ENCODE measurements at places on chromosomes 5 and 9.

DNA sequence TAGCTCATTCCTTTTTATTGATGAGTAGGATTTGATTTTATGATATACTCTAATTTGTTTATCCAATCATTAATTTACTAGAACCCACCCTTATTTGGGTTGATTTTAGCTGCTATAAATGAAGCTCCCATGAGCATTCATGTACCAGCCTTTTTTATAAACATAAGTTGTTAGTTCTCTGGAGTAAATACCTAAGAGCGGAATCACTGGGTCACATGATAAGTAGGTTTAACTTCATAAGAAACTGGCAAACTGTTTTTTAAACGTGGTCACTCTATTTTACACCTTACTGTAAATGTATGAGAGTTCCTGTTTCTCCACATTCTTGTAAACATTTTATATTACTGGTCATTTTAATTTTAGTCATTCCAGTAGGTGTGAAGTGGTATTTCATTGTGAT, 364.6 kb downstream of the NPR3 start:
- DNase-seq = no peak

- DNase-seq = no peak
These were observed 244.6 kb downstream of the DMRT2 start for GRCh38 chr9:1294641-1295258.

DNA sequence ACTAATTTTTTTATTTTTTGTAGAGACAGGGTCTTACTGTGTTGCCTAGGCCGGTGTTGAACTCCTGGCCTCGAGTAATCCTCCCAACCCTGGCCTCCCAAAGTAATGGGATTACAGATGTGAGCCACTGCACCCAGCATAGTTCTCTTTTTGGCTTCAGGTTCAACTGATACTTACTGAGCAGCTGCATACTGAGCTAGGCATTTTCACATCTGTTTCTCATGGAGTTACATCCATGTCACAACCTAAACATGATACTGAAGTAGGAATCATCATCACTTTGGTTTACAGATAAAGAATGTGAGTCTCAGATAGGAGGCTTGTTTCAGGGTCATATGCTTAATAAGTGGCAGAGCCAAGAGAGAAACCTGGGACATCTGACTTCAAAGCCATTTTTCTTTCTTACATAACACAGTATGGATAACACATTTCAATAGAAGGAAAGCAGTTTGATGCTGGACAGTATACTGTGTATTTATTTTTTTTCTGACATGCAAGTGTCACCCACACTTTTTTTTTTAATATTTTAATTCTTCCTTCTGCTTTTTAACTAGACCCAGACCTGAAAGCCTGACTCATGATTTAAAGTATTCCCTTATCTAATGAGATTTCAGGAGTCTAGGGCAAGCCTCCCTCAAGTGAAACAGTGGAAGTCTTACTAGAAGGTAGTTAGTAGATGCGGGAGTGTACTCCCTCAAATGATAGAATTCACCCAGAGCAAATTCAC, 90.8 kb downstream of the HACD4 start:
- DNase-seq = no peak

DNA sequence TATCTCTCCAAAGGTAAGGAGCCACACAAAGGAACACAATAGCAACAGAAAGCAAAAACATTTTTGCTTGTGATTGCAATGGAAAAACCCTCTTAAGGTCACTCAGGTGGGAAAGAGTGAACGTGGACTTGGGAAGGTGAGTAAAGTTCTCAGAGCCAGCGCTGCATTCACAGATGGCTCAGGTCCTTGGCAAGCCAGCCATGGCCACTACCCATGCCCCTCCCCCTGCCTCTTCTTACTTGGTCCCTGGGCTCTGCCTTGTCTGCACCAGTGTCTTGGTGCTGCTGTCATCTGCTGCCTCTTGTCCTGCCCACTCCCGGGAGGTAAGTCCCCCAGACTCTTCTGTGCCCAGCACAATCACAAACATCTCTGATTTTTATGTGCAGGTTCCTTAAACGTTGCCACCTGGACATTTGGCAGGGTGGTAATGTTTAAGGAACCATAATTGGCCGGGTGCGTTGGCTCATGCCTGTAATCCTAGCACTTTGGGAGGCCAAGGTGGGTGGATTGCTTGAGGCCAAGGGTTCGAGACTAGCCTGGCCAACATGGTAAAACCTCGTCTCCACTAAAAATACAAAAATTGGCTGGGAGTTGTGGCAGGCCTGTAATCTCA, 74.6 kb downstream of the FEM1C start:
- no peak for DNase-seq

DNA sequence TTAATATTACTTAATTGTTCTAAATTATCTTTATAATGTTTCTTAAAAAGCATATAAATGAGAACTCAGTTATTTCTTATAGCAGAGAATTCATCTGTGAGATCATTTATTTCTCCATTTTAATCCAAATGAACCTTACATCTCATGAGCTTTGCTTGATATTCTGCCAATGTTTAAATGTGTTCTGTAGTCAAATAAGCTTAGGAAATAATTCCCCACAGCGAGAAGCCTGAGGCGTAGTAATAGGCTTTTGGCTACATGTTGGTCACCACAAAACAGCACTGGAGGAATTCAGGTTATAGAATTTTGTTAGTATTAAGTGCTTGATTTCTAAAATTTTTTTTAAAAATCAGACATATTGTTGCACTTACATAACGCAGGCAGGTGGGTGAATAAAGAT, 585.3 kb upstream of the RORB start:
- no peak for DNase-seq

DNA sequence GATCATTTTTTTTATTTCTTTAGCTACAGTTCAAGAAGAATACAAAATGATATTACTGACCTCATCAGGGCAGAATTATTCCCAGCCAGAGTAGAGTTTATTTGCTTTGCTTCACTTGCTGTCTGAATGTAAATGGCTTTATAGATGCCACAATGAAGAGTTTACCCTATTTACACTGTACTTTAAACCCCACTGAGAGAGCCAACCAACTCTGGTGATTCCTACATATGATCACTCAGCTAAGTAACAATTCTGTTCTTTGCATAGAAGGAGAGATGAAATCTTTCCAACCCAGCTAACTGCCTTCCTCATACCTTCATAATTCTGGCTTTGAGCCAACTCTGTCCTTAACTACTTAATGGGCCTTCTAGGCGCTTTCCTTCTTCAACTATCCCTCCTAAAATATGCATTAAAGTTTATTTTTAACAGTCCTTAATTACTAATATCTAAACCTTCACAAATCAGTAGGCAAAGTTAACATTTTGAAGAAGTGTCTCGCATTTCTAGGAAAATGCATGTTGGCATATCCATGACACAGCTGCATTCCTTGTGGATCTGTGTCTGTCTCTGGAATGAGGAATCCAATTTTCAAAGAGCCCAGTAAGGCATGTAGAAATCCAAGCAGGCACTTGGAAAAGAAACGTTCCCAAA, 284.8 kb upstream of the GRAMD2B start:
- no peak for DNase-seq

DNA sequence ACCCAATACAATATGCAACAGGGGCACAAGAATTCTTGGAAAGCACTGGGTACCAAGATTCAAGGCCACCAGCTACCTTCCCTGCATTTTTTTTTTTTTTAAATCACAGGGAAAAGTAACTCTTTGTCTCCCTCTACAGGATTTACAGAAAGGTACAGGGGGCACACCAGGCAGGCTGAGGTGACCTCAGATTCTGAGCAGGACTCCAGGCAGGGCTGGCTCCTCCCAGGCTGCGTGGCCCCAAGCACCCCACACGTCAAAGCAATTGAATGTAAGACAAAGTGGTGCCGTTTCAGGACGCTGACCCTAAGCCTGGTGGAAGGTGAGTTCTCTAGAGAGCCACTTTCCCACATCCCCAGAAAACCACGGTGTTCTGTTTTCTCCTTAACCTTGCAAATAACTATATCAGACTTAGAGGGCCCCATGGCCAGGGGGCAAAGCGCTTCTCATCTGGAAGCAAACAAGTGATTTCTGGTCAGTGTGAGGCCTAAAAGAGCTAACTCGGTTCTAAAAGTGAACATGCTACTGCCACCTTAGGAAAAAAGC, 222.6 kb downstream of the ROR2 start:
- no peak for DNase-seq

- DNase-seq = no peak
These were observed 39.7 kb upstream of the ZNF622 start for GRCh38 chr5:16505140-16505891.

Measured in stimulated activated CD8-positive, alpha-beta memory T cell treated with anti-CD3 and anti-CD28 coated beads, Interleukin-12 subunit alpha, Interleukin-12 subunit beta, amount 100 ng/mL, for 4 hours (primary cell).